ENCODE measurements at places on chromosomes 7 and 10. TPM values are rescaled to one million over a fixed set of nuclear protein-coding genes. Genes with fewer than 3 reads are reported as not detected.

GRCh38 chr10:79295563-79295962 is 51.7 kb upstream of the PPIF start:
- no peak for DNase-seq

BICC1 gene
- total RNA-seq = 609 TPM

DNA sequence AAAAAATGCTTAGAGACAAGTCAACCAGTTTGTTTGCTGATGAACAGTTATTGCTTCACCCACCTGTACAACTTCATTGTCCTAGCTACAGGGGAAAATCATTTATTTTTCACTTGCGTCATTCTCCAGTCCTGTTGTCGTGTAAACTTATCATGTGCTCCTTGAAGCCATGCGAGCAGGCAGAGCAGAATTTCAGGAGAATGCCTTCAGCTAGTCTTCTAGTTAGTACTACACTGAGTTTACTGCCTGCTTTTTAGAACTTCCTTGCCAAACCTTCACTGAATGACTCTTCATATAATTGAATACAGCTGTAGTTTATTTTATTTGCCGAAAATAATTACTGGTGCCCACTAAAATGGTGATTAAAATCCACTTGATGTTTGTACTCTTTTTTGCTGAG is 15.6 kb downstream of the RPA3 start:
- DNase-seq = peak; percentile 9

CARD11 gene
- total RNA-seq = 20.1 TPM

SFTPA1 gene
- not detected for total RNA-seq

GRCh38 chr10:100600218-100600617 is 64.5 kb downstream of the HIF1AN start:
- DNase-seq = peak; percentile 39

DNA sequence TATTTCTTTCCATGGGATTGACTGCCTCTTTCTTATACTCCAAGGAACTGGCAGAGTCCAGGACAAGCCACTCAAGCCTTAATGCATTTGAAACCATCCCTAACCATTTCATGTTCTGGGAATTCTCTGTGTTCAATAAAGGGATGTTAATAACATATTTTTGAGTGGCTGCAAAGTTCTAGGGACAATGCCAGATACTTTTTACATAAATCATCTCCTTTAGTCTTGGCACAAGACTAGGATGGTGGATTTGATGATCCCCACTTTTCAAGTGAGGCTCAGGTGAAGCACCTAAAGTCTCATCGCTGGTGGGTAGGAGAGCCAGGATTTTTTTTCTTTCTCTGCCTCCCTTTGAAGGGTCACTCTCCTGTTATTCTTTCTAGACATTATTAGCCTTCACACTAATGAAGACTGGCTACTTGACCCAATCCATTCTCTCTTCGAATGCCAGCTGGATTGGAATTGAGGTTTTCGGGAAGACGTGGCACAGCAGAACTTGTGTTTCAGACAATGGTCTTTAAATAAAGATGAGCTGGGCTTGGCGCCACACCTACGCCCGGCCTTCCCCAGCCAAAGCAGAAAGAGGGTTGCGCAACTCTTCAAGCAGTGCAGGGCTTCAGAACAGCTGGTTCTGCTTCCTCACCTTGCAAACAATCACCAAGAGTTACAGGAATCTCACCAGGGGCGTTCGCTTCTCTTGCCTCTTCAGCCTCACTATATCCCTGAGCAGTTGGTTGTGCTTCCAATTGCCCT is 73.8 kb upstream of the BMPER start:
- no peak for DNase-seq

- DNase-seq = no peak
Observed at GRCh38 chr10:130986846-130987245, 324.7 kb downstream of the TCERG1L start.

GRCh38 chr7:55172881-55173609 is 154.2 kb downstream of the EGFR start:
- no peak for DNase-seq

ACADSB gene
- 11.0 TPM for total RNA-seq
